ENCODE measurements at places on chromosomes 4 and X.

- no peak for DNase-seq
Measured at GRCh38 chr4:38284294-38285030, 324.3 kb downstream of the PTTG2 start.

DNA sequence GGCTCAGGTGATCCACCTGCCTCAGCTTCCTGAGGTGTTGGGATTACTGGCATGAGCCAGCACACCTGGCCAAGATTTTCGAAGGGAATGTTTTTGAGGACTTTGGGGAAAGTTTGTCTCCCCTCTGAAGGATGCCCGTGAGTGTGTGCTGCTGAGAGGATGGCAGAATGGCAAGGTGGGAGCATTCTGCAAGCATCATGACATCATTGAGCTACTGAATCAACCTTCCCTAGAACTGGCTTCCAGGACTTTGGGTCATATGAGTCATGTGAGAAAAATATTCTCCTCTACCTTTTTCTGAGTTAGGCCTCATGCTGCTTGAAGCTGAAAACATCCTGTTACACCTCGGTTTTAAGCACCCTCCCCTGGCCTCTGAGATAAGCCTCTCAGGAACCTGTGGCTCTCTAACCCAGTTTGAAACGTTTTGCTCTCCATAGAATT lies 31.0 kb downstream of the TMEM131L start:
- DNase-seq = peak; percentile 43

DNA sequence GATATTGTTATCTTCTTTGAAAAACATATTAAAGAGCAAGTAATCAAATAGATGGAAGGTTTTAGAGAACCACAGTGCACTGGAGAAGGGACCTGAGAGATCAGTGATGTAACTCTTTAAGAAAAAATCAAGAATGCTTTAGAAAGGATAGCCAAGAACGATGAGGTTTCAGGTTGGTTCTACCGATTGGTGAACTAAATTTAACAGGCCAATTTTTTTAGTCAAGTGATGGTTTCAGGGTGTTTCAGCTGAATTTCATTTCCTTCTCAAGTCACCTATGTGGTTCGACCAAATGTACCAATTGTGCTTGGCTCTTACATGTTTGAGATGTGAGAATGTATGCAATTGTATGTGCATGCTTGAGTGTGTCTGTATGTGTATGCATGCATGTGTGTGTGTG lies 26.5 kb downstream of the HS3ST1 start:
- no peak for DNase-seq

- no peak for DNase-seq
Measured at GRCh38 chrX:124720532-124720931, 374.2 kb downstream of the SH2D1A start.

DNA sequence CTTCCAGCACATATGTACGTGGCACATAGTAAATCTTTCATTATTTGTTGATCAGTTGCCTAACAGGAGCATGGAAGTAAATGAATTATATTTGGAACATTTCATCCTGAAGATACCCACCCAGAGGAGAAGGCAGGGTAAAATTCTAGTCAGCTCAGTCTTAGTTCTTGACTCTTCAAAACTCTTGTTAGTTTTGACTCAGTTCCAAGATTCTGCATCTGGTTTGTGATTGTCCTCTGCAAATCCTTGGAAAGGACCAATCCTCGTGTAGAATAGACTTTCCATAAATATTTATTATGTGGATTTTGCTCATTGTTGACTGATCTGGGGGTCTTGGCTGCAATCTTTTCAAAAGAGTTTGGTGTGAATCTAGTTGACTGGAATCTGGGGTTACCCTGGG lies 257.5 kb upstream of the FAT1 start:
- no peak for DNase-seq

- DNase-seq = no peak
Measured at GRCh38 chrX:101429934-101430333, 21.9 kb downstream of the HNRNPH2 start.

DNA sequence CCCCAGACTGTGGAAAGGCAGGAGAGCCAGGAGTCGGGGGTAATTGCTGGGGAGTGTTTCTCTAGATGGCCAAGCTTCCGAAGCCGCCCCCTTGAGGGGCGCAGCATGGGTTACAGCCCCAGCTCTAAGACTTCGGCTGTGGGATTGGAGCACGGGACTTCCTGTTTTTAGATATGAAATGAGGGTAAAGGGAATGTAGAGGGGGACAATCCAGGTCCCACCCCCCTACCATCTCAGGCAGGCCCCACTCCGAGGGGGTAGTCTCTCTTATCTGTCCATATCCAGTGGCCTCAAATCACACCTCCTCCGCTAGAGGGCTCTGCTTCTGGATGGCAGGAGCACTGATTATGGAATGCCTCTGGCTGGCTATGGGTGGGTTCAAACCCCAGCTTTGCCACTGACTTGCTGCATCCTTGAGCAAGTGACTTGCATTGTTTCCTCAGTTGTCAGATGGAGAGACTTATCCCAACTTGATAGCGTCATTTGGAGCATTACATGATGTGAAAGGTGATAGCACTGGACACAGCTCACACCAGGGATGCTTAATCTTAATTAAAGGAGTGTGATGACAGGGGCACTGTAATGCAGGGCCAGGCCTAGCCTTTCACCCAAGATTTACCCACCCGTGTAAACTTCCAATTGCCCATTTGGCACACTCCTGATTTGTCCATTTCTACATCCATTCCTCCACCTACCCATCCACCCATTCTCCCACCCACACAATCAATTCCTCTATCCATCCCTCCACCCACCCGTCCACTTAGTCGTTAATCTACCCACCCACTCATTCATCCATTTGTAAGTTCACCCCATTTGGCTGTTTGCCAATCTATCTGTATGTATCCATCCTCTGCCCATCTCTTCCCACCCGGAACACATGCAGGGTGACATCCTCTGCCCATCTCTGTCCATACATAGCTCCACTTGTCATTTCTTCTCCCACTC lies 848 bp upstream of the KCND1 start:
- DNase-seq = peak; percentile 47

DNA sequence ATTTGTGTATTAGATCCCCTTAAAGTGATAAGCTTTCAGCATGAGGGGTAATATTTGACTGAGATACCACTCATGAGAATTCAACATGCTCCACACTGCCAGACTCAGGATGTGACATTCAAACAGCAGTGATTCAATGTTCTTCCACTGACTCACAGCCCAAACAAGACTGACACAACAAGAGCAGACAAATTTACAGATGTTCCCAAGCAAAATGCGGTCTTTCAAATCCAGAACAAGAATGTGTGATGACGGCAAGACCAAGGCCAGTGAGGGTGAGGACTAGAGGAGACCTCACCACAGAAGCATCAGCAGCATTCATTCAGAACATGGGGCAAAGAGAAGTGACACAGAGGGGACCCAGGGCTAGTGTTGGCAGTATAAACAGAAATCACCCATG lies 99.3 kb upstream of the GRIA3 start:
- DNase-seq = no peak

GRCh38 chr4:20368926-20369325 lies 117.2 kb downstream of the SLIT2 start:
- DNase-seq = no peak

- DNase-seq = no peak
Measured at GRCh38 chrX:68658530-68658929, 11.1 kb downstream of the STARD8 start.

DNA sequence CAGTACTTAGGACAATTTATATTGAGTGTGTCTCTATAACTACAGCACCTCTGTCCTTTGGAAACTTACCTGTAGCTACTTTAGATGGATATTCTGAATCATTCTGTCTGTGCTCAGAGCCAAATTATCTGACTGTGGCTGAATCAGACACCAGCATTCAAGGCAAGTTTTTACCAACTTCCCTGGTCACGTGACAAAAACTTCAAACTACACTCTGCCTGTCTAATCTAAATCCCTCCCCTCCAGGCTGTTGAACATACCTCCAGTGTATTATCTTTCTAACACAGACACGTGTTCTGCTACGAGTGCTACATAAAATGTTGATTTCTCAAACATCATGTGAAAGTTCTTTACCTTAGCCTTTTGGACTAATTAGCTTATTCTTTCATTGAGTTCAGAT lies 641.2 kb upstream of the CPEB2 start:
- DNase-seq = no peak

DNA sequence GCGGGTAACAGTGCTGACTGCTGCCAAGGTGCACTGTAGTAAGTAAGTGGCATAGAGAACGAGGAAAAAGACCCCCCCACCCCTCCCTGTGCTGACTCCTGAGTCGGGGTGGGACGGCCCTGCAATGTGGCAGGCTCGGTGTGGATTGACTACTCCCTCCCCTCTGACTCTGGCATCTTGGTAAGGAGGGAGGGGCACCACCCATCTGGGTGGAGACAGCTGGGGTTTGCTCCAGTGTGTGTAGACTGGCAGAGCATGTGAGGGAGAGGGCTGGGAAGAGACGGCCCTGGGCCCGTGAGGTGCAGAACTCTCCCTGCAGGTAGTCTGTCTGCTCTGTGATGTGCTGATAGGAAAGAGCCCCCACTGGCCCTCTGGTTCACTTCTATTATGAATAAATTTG lies 31.0 kb downstream of the NSG1 start:
- no peak for DNase-seq
